ENCODE measurements at places on chromosomes 12 and 14.
A peak's percentile ranks its signal among the peaks of the same experiment; 100 is the strongest.

GRCh38 chr12:48917857-48918537 lies 7.3 kb downstream of the FKBP11 start:
- DNase-seq: no peak

DNA sequence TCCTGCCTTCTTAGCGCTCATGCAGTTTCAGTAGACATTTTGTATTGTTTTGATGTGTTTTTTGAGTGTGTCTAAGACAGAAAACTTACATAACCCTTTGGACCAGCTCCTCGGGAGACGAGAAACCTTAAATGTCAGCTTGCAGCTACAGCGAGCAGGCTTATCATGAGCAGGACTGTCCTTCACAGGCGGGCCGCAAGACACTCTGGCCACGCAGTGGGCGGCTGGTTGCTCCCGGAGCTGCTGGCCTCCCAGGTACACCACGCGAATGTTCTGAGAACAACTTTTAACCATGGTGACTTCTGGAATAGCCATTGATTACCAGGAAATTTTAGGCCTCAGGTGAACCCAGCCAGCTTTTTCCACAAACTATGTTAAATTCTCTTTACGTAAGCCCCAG lies 164.1 kb upstream of the DIO3 start:
- no peak for DNase-seq

- DNase-seq: peak; percentile 11
Measured at GRCh38 chr12:125402874-125403789, 337.9 kb downstream of the AACS start.

GRCh38 chr14:36950812-36951211 lies 221.6 kb downstream of the SLC25A21 start:
- DNase-seq: no peak

- DNase-seq: no peak
Measured at GRCh38 chr12:118375348-118375747, 1.0 kb upstream of the SUDS3 start.

- no peak for DNase-seq
Measured at GRCh38 chr12:65039301-65039700, 81.8 kb downstream of the WIF1 start.

DNA sequence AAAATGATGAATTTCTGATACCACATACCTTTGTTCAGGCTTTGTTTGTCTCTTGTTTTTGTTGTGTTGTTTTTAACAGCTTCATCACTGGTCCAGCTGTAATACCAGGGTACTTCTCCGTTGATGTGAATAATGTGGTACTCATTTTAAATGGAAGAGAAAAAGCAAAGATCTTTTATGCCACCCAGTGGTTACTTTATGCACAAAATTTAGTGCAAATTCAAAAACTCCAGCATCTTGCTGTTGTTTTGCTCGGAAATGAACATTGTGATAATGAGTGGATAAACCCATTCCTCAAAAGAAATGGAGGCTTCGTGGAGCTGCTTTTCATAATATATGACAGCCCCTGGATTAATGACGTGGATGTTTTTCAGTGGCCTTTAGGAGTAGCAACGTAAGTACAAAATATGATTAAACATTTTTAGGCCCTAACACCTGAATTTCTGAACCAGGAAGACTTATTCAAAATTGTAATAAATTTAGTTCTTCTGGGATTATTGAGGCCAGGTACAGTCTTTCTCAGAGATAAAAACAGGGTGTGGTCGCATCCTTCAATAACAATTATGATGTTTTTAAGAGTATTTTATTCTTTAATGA lies 22.4 kb downstream of the RXYLT1 start:
- DNase-seq: no peak

- DNase-seq: no peak
Measured at GRCh38 chr14:102979406-102979805, 56.9 kb downstream of the AMN start.

GRCh38 chr14:101256266-101256665 lies 305.0 kb upstream of the DIO3 start:
- DNase-seq: no peak

GRCh38 chr14:55713486-55713885 lies 133.5 kb downstream of the KTN1 start:
- no peak for DNase-seq

- no peak for DNase-seq
Measured at GRCh38 chr12:9391815-9392214, 183.6 kb upstream of the PZP start.

GRCh38 chr14:106844608-106845285 lies 1318.4 kb downstream of the TMEM121 start:
- no peak for DNase-seq

DNA sequence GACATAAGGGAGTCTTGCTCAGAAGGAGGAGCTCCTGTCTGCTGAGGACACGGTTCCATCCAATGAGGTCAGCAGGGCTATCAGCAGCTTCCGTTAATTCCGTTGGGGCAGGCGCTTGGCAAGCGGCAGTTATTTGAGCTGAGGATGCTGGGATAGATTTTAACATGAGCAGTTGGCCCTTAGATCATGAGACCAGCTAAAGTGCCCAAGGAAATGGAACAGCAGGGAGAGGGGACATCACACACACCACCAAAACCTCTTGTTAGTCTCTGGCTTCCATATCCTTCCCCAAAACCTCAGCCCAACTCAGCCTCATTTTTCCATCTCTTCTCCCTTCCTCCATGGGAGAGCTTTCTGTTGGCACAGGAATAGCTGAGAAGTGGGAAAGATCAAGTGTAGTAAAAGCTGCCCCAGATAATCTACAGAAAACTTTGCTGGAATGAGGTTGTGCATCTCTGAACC lies 138.7 kb upstream of the PZP start:
- no peak for DNase-seq

GRCh38 chr12:54195737-54196347 lies 7.1 kb upstream of the SMUG1 start:
- no peak for DNase-seq

- no peak for DNase-seq
Measured at GRCh38 chr12:51001799-51002198, 24.4 kb downstream of the SLC11A2 start.

GRCh38 chr12:51721282-51721940 lies 127.1 kb downstream of the FIGNL2 start:
- no peak for DNase-seq

- DNase-seq: no peak
Measured at GRCh38 chr14:92462568-92462967, 51.0 kb upstream of the RIN3 start.

- no peak for DNase-seq
Measured at GRCh38 chr14:94571950-94572349, 9.3 kb upstream of the SERPINA5 start.

DNA sequence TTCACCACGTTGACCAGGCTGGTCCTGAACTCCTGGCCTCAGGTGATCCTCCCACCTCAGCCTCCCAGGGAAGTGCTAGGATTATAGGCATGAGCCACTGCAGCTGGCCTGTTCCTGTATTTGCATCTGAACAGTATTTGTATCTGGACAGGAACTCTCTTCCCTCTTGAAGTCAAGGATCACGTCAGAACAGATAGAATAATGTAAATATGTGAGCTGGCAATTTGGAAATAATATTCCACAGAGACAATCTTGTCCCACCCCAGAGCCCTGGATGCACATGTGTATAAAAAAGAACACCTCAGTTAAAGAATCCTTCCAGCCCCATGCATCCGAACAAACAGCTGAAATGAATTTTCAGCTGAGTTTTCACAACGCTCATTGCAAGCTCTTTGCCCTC lies 118.3 kb downstream of the VEZT start:
- DNase-seq: no peak

GRCh38 chr14:105086833-105087307 lies 21.6 kb upstream of the GPR132 start:
- DNase-seq: no peak
